ENCODE measurements at places on chromosomes 5 and 9.

GRCh38 chr5:32951003-32951402 lies 239.9 kb downstream of the NPR3 start:
- DNase-seq: no peak

DNA sequence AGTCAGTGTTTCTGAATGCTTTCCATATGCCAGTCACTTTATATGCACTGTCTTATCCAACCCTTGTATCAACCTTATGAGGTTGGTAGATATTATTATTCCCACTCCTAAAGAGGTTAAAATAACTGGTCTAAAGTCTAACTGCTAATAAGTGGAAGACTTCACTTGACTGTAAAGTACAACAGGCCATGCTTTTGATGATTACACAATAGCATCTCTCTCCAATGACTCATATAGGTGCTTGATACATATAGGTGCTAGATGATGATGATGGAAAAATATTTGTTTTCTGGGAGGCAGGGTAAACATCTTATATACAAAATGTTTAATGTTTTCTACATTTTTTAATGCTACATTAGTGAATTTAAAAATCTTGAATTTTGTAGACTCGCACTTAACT lies 75.9 kb upstream of the NR3C1 start:
- DNase-seq: peak; percentile 70

GRCh38 chr5:5126444-5126843 lies 13.7 kb upstream of the ADAMTS16 start:
- DNase-seq: no peak

GRCh38 chr9:131018621-131019020 lies 9.6 kb downstream of the LAMC3 start:
- peak; percentile 46 for DNase-seq

DNA sequence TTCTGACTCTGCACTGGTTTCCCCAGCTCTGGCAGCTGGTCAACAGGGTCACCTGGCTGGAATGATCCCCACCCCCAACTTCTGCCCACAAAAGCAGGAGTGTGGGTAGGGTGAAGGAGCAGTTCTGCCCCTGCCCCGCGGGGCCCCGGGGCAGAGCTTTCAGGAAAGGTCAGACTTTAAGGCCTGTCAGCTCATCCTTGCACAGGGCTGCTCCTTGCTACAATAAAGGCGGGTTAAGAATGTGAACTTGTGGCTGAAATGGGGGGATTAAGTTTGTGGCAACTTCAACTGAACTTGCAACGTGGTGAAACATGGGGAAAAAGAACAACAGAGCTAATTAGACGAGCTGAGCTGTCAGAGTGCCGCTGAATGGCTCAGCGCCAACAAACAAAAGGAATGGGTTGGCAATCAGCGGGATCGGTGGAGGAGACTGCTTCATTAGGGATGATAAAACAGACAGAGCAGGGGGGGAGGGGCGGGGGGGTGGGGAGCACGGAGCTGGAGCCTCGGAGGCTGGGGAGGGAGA lies 50.8 kb downstream of the CRB2 start:
- no peak for DNase-seq

DNA sequence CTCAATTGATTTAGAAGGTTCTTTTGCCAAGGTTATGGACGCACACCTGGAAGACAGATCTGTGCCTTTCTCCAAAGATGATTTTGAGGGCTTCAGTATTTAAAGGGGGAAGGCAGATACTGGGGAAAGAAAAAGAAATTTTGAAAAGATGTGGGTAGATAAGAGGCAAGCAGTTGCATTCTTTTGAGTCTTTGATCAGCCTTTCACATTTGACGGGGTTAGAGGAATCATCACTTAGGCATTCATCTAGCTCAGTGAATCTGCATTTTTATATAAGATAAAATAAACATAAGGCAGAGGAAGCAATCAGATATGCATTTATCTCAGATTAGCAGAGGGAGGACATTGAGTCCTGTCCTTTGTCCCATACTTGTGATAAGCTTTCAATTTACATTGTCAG lies 243.4 kb upstream of the RAI14 start:
- no peak for DNase-seq

DNA sequence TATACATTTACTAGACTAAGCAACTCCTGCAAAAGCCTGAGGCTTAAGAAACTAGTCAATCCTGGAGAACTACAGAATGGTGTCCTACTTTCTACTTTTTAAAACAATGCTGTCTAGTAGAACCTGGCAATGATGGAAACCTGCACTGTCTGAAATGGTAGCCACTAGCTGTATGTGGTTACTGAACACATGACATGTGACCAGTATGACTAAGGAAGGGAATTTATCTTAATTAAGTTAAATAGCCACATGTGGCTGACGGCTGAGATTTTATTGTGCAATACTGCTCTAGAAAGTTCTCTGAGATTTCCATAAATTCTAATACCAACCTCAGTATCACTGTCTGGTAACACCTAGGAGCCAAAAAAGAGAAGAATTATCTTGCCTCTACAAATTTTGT lies 44.9 kb upstream of the RAPGEF6 start:
- DNase-seq: no peak

DNA sequence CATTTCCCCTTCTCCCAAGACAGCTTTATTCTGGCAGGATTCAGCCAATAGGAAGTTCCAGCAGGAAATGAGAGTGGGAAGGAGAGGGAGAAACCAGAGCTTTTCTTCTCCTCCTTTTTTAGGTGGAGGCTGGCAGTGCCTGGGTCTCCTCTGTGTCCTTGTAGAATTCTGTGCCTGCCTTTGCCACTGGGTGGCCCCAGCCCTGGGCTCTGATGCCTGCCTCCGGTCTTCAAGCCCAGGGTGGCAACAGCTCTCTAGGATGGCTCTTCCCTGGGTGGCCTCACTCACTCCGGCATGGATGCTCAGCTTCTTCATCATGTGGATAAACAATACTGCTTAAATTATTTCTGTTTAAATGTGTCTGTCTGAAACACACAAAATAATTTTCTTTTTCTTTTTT lies 694.8 kb downstream of the SEMA5A start:
- DNase-seq: no peak

Measured in DMS53 (cell line).